ENCODE measurements at places on chromosomes 11 and 22.
A peak's percentile ranks its signal among the peaks of the same experiment; 100 is the strongest.

DNA sequence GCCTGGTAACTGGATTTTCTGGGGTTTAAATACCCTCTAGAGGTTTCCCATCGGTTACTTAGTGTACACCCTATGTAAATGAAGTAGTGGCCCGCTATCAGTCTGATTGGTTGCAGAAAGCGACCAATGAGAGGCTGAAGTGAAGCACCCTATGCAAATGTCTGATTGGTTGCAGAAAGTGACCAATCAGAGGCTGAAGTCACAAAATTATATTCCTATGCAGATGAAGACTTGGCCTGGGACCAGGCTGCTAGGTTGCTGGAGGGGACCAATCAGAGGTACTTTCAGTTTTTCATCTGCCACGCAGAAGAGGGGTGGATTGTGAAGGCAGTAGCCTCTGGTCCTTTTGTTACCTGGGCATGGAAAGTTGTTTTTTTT lies 134.8 kb downstream of the TBC1D22A start:
- DNase-seq = no peak

DNA sequence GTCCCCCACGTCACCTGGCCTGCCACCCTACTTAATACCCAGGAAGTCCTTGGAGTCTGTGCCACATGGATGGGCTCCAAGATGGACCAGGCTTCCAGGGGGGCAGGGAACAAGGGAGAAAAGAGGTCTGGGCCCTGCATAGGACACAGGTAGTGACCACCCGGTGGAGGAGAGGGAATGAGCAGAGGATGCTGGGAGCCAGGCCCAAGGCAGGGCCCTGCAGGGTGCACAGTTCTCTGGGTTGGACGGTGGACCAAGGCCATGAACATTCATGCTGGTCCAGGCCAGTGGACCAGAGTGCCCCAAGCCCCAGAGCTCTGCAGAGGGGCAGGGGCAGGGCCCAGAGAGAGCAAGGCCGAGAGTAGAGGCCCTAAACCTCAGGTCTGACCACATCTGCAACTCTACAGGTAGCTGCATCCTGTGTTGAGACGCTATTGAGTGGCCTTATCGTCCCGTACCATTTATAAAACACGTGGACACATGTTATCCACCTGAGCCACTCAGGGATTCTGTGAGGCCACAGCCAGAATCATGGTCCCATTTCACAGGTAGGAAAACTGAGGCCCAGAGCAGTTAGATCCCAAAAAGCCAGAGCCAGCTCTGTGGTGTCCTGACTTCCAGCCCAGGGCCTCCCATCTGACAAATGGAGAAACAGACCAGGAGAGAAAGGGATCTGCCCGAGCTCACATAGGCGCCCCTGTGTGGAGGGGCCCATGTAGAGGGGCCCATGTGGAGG lies 46.4 kb downstream of the IGLL5 start:
- no peak for DNase-seq

GRCh38 chr11:108511851-108512474 lies 13.8 kb upstream of the POGLUT3 start:
- DNase-seq = no peak

DNA sequence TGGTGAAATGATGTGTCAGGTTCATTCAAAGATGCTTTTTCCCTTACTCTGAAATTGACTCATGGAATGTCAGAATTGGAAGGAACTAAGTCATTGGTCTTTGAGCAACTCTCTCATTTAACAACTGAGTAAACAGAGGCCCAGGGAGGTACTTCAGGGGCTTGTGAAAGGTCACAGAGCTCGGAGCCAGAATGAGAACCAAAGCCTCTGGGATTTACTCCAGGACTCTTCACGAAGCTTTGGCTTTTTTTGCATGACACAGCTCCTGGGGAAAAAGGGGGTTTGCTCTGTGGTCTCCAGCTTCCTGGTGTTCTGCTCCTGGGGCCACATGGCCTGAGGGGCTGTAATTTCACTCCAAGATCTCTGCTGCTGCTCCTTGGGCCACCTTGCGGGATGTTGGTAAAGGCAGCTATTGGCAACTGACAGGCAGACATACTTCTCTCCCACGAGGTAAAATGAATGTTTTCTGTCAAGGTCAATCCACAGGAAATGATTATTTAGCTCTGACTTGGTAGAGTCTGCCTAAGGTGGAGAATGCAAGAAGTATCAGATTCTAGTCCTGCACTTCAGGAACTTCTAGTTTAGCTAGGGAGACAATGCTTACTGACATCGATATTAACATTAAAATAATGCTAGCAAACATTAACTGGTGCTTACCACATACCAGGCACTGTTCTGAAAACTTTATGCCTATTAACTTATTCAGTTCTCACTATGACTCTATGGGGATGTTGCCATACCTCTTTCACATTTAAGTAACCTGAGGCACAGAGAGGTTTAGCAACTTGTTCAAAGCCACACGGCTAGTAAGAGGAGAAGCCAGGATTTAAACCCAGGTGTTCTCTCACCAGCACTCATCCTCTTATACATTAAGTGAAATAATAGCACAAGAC lies 16.1 kb downstream of the PKNOX2 start:
- DNase-seq = no peak

GRCh38 chr11:103294516-103294915 lies 185.3 kb downstream of the DYNC2H1 start:
- no peak for DNase-seq

- DNase-seq = no peak
Observed at GRCh38 chr22:45582955-45583320, 80.3 kb downstream of the FBLN1 start.

DNA sequence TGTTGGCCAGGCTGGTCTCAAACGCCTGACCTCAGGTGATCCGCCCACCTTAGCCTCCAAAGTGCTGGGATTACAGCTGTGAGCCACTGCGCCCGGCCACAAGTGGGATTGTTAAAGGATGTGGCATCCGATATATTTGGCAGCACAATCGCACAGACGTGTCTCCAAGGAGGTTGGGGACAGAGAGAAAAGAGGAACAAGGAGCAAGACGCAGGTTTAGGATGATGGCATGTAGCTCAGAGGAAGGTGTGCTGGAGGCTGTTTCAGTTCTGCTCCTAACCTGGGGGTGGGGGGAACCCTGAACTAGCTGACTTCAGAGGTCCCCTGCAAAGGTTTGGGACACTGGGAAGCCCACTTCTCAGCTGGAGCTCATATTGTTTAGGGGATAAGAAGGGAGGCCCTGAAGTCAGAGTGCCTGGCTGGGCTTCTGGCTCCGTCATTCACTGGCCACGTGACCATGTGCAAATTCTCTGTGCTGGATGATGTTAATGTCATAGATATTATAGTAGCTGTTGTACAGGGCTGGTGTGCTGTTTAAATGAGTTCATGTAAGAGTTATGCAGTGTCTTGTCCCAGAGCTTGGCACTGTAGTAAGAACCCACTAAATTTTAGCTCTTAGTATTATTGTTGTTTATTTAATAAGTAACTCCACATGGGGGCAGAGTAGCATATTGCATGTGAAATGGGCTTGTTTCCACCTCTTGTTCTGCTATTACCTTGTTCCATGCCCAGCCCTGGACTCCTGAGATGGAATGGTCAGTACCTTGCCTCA lies 129.7 kb downstream of the ST3GAL4 start:
- DNase-seq = no peak

DNA sequence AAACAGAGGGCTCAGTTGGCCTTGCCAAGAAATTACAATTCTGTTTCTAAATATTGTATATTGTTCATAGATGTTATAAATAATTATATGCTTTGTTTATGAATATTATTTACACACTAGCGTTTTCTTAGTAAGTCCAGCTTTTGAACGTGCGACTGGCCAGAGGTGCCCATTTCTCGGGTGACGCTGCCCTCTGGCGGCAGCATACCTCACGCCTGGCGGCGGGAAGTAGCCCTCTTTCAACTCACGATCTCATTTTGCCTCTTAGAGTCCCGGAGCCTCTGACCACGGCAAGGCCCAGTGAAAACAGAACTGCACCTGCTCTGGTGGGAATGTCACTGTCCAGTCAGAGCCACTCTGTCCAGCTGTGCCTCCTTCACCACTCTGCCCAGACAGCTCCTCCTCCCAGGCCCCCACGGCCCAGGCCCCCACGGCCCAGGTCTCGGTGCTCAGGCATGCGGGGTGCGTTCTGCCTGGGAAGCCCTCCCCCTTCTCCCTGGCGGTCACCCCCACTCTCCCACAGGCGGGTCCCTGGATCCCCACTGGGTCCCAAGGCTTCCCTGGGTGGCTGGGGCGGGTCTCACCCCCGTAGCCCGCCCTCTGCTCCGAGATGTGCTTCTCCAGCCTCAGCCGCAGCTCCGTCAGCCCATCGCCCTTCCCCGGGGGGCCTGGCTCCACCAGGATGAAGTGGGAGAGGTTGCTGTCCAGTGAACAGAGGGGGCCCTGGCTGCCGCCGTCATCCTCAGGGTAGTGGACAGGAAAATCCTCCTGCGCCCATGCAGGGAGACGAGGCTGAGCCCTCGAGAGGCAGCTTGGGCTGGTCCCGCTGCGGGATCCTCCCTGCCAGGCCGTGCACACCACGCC lies 19.3 kb downstream of the TSSC4 start:
- peak; percentile 70 for DNase-seq

GRCh38 chr11:43145653-43146052 lies 166.1 kb upstream of the API5 start:
- DNase-seq = no peak

- DNase-seq = no peak
Observed at GRCh38 chr11:31492320-31492913, 17.0 kb downstream of the IMMP1L start.

GRCh38 chr11:134275534-134276395 lies at the start of gene GLB1L3:
Gene GLB1L3, plus strand, starts transcription at chr11:134276379. Its CDS starts 362 bp downstream, at chr11:134276741.
- DNase-seq = no peak

- no peak for DNase-seq
Observed at GRCh38 chr11:11735586-11735985, 106.2 kb upstream of the USP47 start.

DNA sequence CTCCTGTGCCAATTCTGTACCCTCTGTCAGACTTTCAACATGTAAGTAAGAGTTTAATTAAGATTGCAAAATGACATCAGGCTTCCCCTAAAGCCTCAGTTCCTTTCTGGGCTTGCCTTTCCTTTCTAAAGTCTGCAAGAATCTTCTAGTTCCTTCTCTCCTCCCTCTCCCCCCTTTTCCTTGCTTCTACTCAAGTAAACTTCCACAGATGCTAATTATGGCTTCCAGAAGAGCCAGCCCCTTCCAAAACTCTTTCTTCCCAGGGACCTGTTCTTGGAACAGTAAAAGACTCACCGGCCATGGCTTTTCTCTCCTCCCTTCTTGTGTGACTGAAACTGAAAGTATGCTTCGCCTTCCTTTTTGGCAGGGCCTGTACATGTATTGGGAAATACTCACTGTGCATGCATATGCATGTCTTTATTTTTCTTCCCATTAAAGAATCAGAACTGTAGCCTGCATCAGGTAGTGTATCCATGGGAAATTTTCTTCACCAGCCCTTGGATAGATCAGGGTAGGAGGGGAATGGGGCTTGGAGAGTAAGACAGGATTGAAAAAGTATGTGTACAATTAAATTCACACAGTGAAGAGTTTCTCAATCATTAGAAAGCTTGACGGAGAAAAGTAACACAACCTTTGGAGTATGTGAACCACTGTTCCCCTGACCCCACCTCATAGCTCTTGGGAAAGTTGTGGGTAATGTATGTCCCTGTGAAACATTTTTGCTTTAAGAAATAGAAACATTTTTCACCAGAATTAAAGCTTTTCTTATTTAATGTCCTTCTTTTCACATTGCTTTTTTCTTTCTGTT lies at the start of gene CASP1:
Gene CASP1, minus strand, starts transcription at position 332 of the 808 bp plus-strand sequence. Its CDS starts 31 bp downstream, at position 301.
- no peak for DNase-seq

DNA sequence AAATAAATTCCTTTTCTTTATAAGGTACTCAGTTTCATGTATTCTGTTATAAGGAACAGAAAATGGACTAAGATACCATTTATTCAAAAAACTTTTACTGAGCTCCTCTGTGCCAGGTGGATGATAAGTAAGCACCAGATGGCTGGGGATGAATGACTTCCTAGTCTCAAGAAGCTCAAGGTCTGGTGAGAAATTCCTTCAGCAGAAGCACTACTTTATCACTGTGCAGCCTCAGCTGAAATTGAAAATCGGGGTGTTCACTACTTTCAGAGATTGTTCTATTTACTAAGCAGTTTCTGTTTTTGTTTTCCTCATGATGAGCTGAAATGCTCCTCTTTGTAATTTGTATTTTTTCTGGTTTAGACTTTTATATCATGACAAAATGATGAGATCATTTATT lies 7.8 kb downstream of the LDHAL6A start:
- no peak for DNase-seq

DNA sequence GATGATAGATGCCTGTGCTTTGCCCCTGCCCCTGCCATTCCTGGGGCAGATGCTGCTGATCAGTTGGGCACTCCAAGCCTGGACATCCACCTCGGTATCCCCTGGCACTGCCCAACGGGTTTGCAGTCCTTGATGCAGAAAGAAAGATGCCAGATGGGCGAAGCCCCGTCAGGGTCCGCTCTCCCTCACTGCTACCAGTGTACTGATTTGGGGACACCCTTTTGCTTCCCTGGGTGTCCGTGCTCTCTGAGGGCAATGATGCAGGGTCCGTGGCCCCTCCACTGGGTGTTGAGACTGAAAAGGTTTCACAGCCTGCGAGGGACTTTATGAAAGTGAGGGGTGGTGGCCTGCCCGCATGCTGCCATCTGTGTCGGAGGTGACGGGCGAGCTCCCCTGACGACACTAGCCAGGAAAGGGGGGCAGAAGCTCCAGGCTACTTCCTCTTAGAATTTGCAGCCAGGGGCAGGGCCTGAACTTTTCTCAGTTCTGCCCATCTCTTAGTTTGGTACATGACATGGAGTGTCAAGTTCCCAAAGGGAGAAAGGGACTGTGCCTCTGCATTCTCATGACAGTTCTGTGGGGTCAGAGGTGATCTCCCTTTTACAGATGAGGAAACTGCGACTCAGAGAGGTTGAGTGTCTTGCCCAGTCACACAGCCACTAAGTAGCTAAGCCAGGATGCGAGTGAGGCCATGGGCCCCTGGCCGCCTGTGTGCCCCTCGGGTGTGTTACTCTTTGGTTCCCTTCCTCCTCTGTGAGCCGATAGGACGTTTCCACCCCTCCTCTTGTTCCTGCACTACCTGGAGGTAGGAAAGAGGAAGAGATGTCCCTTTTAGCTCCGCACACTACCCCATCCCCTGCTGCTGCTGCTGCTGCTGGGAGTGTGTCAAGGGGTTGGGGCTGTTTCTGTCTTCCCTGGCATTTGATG lies 96.6 kb downstream of the BCR start:
- DNase-seq = no peak

- peak; percentile 81 for DNase-seq
Observed at GRCh38 chr11:36509694-36510593, at the start of gene TRAF6. Gene TRAF6, minus strand, starts transcription at chr11:36510272. Its CDS starts 8,757 bp downstream, at chr11:36501515.

DNA sequence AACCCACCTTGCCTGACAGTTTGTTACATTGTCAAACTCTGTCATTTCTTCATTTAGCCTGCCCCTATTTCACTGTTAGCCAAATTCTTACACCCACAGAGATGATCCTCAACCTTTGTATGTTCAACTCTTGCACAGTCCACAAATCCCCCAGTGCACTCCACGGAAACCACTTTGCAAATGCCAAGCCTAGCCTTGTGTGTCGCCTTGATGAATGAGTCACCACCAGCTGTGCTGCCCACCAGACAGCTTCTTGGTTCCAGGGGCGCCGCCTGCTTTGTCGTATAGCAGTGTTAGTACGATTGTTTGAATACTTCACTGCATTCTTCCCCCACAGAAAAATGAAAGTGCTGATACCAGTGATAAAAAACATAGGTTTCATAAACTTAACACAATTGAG lies 686.3 kb downstream of the NTM start:
- DNase-seq = no peak
